ENCODE measurements at places on chromosomes 3 and 15. TPM values are rescaled to one million over a fixed set of nuclear protein-coding genes. Genes with fewer than 3 reads are reported as not detected.

GLT8D1 gene
- total RNA-seq, result 18.9 TPM

C3orf62 gene
- total RNA-seq, result 7.3 TPM

P2RY12 gene
- total RNA-seq, result 0.62 TPM

RHOV gene
- total RNA-seq, result 0.18 TPM

CPEB1 gene
- total RNA-seq, result 0.32 TPM

CGNL1 gene
- total RNA-seq, result not detected

LCTL gene
- total RNA-seq, result not detected

TMC3 gene
- not detected for total RNA-seq

C3orf22 gene
- not detected for total RNA-seq

ZNF620 gene
- total RNA-seq, result 0.94 TPM

GRIP2 gene
- total RNA-seq, result 0.10 TPM

ZKSCAN7 gene
- total RNA-seq, result 1.7 TPM

ECE2 gene
- total RNA-seq, result not detected

SPATA16 gene
- total RNA-seq, result not detected

LYZL4 gene
- not detected for total RNA-seq

ZNF774 gene
- 0.15 TPM for total RNA-seq

GOLGA8R gene
- 2.0 TPM for total RNA-seq

All from T-helper 17 cell (primary cell).